ENCODE measurements at places on chromosomes 4 and X.

DNA sequence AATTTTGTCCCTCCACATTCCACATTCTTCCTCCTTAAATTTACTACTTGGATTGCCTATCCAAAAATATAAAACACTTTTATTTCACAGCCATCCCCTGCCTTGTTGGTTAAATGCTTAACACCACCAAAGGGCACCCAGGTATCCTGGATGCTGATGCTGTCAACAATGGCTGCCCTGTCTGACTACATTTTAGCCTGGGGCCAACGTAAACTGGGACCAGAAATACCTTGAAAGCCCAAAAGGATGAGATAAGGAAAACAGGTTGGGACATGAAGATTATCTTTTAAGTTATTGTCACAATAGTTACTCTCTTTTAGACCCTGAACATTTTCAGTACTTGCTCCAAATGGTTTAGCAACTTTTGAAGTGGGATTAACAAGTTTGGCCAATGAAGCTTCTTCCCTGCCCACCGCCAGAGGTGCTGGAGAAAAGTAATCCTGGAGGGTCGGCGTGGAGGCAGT, 775 bp upstream of the YIPF6 start:
- no peak for DNase-seq

DNA sequence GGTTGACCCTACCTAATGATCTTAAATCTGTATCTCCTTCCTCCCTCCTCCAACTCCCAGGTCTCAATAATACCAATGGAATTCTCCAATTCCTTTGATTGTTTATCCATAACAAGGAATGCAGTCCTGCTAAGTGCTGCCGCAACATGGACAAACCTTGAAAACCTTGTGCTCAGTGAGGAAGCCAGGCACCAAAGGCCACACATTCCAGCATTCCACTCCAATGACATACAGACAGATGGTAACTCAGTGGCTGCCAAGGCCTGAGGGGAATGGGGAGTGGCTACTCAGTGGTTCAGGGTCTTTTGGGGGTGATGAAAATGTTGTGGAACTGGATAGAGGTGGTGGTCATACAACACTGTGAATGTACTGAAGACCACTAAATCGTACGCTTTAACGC, 10.4 kb downstream of the HAUS7 start:
- no peak for DNase-seq

- no peak for DNase-seq
Measured at GRCh38 chr4:39642885-39643552, 4.4 kb upstream of the SMIM14 start.

GRCh38 chr4:37828843-37829242, 2.4 kb downstream of the PGM2 start:
- no peak for DNase-seq

DNA sequence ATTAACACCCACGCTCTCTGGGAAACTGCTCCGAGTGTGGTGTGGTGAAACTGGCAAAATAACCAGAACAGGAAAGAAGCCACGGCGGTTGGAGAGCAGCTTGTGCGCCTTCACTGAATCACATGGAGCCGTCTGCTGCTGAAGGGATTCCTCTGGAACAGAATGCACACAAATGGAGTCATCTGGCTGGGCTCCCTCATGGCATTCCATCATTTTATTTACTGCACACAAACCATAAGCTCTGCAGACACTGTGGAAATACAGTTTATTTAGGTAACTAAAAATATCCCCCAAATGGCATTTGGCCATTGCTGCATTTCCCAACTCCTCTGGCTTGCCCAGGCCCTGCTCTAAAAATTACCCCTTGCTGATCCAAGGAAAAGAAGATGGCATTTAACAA, 187.0 kb upstream of the S100G start:
- no peak for DNase-seq

Measured in stimulated activated CD8-positive, alpha-beta memory T cell treated with anti-CD3 and anti-CD28 coated beads, Interleukin-2, amount 100 ng/mL, for 48 hours (primary cell).